ENCODE measurements at places on chromosomes 7 and 10.

DNA sequence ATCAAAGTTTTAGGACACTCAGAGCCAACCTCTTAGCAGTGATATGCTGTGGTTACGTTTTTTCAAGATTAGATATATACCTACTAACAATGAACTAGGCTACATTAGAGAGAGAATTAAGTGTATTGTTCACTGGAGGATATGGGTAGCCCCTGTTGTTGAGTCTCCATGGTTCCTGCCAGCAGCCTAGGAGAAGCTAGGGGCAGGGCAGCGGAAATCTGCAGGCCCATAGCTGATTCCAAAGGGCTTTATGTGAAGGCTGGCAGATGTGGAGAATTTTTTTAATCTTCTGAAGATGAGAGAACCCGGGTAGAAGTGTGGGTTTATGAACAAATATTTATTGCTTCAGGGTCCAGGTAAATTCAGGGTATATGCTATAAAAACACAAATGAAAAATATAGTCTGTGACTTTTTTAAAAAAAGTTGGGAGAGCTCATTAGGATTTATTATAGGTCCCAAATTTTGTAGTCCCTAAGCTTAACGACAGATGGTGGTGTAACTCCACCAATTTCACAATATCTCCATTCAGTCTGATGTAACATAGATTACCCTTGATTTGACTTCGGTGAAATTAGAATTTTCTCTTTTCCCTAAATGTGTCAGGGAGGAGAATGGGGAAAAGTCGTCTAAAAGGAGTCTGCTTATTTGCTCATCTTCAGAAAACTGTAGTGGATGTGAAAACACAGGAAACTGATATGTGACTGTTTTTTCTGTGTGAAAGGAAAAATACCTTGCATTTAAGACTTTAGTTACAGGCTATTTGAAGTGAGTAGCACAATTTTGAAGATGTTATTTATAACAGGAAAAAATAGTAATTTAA is 163.0 kb upstream of the PPP1R3A start:
- peak; percentile 70 for DNase-seq

GRCh38 chr10:12635127-12635541 is 285.8 kb downstream of the CAMK1D start:
- peak; percentile 68 for DNase-seq

GRCh38 chr7:761101-761500 is 34.0 kb upstream of the PRKAR1B start:
- DNase-seq, result no peak

GRCh38 chr10:91170418-91170817 is 50.0 kb upstream of the PCGF5 start:
- no peak for DNase-seq

GRCh38 chr10:74898201-74898976 is 72.0 kb downstream of the KAT6B start:
- peak; percentile 80 for DNase-seq

GRCh38 chr10:74983383-74983782 is 128.1 kb upstream of the SAMD8 start:
- DNase-seq, result no peak

- DNase-seq, result no peak
These were observed 28.1 kb downstream of the DNMBP start for GRCh38 chr10:99981581-99982199.

GRCh38 chr7:1054861-1055450 is 10.6 kb downstream of the GPR146 start:
- no peak for DNase-seq

DNA sequence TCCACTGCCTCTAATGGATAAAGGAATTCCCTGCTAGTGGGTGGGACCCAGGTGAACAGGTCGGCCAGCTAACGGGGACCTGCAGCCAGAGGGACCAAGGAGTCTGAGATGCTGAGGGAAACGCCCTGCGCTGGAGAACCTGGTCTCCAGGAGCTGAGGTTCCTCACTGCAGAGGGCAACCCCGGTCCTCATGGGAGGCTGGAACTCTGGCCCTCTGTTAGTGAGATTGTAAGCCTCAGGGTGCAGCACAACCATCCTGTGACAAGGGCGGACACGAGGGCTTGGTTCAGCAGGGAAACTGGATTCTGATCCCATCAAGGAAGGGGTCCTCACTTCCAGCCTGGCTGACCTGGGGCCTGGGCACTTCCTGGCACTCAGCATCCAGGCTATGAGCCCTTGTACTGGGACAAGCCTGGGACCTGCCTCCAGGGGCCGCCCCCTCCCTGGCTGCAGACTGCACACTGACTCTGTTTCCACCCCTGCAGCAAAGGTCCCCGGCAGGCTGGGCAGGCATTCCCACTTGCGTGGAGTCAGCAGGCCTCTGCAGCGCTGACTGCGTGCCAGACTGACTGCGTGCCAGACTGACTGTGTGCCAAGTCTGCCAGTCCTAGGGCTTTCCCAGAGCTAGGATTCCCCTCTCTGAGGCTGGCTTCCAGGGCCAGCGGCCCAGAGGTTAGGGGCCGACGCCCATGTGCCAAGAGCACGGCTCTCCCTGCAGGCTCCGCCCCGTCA is 143.2 kb downstream of the MAPK8 start:
- no peak for DNase-seq
